PC-3 (cell line): ENCODE measurements at places on chromosomes 3 and 15.

DNA sequence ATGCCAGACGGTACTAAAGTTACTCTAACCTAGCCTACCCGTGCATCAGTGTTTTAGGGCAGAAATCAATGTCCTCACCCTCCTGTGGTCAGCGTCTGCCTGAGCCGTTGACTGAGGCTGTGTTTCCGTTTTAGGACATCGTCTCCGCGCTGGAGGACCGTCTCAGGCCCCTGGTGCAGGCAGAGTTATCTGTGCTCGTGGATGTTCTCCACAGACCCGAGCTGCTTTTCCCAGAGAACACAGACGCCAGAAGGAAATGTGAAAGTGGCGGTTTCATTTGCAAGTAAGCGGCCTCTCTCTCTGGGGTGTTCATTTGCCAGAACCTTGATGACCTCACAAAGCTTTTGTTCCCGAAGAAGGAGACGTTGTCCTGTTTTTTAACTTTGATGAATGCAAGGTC is 217.0 kb downstream of the ITPR1 start:
- DNase-seq = no peak

DNA sequence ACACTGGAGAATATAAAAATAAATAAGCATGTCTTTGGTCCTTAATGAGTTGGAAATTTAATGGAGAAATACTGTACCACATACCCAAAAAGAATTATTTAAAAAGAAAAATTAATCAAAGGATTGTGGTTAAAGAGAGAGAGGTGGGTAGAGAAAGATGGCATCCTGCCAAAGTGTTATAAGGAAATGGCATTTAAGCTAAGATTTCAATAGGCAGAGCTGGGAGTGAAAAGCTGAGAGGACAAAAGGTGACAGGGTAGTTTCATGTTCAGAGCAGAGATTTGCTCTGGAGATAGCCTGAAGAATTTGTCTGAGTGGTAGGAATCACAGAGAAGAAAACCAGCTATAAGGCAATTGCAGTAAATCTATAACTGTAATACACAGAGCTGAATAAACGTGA is 181.0 kb downstream of the SI start:
- DNase-seq = no peak

DNA sequence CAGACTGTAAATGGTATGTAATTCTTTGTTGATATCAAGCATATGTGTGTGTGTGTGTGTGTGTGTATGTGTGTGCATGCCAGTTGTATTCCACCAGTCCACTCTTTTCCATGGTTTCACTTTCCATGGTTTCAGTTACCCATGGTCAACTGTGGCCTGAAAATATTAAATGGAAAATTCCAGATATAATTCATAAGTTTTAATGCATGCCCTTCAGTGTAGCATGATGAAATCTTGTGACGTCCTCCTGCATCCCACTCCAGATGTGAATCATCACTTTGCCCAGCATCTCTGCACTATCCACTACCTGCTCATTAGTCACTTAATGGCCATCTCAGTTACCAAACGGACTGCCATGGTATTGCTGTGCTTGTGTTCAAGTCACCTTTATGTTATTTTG is 215.9 kb downstream of the GBE1 start:
- DNase-seq = no peak

- DNase-seq = no peak
Measured at GRCh38 chr3:182668541-182668940, 124.8 kb upstream of the ATP11B start.

GRCh38 chr3:155047672-155048071 is 32.4 kb upstream of the MME start:
- no peak for DNase-seq

- DNase-seq = no peak
Measured at GRCh38 chr3:71961891-71962290, 176.9 kb upstream of the PROK2 start.

DNA sequence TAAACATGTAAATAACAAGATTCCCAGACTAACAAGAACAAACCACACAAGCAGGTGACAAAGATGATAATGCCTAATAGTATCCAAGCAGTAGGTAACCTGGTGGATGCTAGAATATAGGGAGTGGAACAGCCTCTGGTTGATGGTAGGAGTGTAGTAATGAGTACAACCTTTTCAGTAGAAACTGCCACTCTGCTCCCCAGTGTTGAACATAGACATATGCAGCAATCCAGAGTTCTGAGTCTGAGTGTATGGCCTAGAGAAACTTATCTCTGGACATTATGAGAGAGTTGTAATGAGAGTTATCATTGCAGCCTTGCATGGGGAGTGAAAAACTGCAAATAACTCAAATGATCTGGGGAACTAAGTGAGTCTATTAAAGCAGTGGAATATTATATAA is 76.1 kb upstream of the ACAD9 start:
- no peak for DNase-seq

DNA sequence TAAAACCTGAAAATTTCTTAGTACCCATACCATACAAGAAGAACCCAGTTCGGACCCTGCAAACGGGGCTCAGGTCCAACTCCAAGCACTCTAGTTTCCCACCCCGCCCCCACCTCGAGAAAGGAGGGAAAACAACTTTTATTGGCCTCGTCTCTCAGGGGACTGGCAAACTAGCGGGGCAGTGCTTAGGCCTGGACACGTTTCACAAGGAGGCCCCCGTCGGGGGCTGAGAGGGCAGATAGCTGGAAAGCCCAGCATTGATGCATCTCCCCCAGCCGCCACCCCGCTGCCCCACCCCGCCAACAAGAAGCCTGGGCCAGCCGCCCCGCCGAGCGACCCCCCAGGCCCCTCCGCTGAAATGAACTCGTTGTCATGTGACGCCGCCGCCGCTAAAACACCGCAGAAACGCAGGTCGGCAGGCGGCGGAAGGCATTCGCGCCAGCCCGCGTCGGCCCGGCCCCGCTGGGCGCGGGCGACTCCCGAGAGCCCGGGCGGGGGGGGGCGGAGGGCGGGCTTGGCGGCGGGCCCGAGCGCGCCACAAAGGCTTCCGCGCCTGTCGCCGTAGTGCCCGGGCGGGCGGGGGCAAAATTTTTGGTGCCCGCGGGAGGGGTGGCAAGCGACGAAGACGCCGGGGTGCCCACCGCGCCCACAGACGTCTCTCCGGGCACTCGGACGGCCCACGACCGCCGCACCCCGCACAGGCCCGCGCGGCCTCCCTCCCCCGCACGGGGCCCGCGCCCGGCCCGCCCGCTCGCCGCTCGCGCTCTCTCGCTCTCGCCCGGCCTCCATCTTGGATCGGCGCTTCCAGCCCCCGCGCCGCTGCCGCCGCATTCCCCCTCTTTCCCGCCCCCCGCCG is 634 bp downstream of the STAG1 start:
- DNase-seq = peak; percentile 54

DNA sequence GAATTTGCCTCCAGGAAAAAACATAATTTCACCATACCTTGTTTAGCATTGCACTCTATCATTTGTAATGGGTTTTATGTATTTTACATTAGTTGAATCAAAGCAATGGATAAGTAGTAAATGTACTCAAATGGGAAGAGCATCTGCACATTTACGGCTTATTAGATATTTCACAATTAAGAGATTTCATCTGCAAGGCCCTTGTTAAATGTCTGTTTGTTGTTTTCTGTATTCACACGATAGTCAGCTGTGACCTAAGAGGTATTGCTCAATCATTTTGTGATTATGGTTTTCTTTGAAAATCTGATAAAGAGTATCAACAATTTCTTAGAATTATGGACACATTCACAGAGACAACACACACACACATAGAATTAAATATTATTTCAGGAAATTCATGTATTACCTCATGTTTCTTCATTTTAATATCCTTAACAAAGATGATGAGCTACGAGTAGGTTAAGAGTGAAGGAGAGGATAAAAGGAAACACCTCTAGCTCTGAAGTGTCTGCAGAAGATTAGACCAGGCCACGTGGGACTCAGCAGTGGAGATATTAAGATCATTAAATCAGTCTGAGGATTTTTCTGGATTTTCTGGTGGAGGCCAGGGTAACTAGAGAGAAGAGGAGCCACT is 121.9 kb upstream of the POU1F1 start:
- no peak for DNase-seq

- peak; percentile 28 for DNase-seq
Measured at GRCh38 chr3:66372681-66373350, 128.0 kb downstream of the LRIG1 start.

- DNase-seq = no peak
Measured at GRCh38 chr3:129305592-129306091, 27.0 kb downstream of the HMCES start.

DNA sequence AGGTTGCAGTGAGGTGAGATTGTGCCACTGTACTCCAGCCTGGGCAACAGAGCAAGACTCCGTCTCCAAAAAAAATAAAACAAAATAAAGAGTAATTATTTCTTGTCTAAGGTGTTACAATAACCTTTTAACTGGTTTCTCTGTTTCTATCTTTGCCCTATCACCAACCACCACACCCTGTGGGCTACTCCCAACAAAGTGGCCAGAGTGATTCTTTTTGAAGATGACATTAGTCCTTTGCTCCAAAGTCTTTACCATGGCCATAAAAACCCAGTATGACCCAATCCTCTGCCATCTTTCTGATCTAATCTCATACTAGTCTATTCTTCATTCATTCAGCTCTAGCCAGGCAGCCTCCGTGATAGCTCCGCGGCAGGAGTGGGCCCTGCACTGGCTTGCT is 62.8 kb downstream of the RFX7 start:
- no peak for DNase-seq

GRCh38 chr3:195038161-195038560 is 232.8 kb downstream of the XXYLT1 start:
- DNase-seq = no peak

GRCh38 chr3:9630550-9631139 is 18.7 kb upstream of the MTMR14 start:
- DNase-seq = no peak

- DNase-seq = no peak
Measured at GRCh38 chr3:39385456-39386090, 2.4 kb downstream of the SLC25A38 start.

DNA sequence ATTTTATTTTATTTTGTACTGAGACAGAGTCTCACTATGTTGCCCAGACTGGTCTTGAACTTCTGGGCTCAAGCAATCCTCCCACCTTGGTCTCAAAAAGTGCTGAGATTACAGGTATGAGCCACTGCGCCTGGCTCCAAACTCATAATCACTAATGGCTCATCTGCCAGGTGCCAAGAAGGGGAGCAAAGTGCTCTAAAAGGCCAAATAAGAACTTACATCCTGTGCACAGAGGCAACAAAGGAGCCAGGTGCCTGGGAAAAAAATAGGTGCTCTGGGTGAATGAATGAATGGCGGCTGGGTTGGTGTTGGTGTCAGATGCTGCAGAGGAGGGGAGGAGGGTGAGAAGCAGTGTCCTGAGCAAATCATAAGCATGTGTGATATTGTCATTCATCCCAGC is 25.9 kb upstream of the ADAMTS7 start:
- no peak for DNase-seq

DNA sequence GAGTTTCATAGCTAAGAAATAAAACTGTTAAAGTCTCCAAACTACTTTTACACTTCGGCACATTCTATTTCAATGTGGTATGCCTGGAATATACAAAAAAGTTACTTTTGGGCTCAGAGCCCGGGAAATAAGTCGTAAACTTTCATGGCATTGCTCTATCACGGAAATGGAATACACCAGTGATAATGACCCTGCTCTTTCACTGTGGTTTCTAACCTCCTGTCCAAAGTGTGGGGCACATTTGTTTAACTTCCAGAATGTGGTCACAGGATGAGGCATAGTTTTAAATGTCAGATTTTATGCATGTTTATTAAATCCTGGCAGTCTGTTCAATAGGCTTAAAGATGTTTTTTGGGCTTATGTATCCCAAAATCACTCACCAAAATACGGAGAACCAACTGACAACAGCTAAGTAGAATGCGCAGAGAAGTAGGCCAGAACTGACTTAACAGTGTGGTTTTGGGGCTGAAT is 5.1 kb downstream of the CXCR6 start:
- DNase-seq = peak; percentile 11

DNA sequence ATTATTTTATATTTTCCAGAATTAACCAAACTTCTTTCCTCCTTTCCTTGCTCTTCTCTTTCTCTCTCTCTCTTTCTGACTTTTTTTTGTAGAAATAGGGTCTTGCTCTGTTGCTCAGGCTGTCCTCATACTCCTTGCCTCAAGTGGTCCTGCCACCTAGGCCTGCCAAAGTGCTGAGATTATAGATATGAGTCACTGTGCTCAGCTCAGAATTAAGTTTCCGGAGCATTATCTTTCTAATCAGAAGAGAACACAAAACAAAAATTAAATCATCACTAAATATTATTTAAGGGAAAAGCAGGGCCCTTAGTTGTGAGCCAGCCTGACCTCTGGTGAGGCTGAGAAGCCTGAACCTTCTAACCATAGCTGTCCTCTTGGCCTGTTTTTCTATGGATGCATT is 168.2 kb downstream of the SOX2 start:
- peak; percentile 31 for DNase-seq

- no peak for DNase-seq
Measured at GRCh38 chr15:34284937-34285336, 52.6 kb downstream of the SLC12A6 start.

DNA sequence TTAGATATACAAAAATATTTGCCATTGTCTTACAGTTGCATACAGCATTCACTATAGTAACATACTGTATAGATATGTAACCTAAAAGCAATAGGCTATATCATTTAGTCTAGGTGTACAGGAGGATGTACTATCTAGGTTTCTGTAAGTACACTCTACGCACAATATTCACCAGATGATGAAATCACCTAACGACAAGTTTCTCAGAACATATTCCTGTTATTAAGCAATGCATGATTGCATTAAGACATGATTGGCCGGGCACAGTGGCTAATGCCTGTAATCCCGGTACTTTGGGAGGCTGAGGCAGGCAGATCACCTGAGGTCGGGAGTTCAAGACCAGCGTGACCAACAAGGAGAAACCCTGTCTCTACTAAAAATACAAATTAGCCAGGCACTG is 14.5 kb upstream of the PRKCI start:
- DNase-seq = no peak

- DNase-seq = no peak
Measured at GRCh38 chr3:171258316-171258715, 201.9 kb downstream of the TNIK start.

DNA sequence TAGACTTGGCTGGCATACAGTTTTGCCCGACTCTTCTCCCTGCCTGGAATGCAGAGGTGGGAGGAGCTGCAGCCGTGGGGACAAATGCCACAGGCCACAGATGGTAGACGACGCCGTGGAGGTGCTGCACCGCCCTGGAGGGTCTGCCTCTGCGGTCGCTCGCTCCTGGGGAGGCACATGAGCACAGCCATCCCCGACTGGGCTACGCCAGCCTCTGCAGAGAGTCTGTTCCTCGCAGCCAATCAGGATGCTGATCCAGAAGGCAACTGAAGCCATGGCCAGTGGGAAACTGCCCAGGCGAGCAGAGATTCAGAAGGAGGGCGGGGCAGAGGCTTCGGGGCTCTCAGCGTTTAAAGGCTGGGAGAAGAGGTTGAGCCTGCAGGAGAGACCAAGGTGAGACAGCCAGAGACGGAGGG is 11.9 kb upstream of the LRRC15 start:
- DNase-seq = peak; percentile 14

DNA sequence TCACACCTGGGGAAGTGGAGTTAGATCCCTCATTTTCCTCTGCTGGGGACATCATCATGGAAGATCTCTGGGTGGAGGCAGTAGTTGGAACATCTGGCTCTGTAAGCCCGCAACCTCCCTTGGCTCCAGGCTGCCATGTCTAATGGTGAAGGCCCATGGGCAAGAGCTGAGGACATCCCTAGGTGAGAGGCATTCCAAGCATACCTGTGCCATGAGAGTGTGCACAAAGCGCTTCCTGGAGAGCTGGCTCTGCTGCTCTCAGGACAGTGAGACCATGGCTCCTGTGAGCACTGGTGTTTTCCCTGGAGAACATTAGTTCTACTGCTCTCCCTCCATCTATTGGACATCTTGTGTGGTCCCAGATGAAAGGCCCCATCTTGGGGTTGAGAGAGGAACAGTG is 7.7 kb downstream of the MAPKAPK3 start:
- DNase-seq = peak; percentile 80

- no peak for DNase-seq
Measured at GRCh38 chr3:106341087-106341486, 472.3 kb upstream of the CBLB start.
